Suppressor macrophage (primary cell): ENCODE measurements at places on chromosomes 3 and 15.
A peak's percentile ranks its signal among the peaks of the same experiment; 100 is the strongest.

DNA sequence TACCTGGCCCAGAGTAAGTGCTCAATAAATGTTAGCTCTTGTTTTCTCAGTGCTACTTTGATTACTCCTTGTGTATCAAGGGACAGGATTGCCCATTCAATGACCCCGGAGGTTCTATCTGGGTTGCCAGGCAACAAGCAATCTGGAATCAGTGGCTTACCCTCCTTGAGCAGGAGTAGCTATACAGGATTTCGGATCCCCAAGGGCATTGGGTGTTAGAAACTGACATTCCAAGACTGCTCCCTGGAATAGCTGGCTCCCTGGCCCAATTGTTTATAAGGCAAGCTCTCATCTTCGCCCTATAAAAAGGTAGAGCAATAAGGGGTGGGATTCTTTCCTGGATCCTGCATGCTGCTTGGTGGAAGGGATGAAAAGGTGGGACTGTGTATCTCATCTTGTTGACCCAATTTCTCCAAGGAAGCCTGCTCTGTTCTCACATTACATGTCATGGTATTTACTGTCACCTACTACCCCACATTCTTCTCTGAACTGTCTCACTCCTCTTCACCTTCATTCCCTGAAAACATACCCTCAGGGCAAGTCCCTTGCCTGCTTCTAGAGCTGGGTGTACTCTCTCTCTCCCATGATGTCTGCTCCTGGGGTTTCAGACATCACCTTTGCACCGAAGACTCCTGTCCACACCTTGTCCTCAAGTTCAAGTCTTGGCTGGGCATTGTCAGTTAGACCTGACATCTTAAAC lies 26.4 kb upstream of the SCN10A start:
- DNase-seq = no peak

DNA sequence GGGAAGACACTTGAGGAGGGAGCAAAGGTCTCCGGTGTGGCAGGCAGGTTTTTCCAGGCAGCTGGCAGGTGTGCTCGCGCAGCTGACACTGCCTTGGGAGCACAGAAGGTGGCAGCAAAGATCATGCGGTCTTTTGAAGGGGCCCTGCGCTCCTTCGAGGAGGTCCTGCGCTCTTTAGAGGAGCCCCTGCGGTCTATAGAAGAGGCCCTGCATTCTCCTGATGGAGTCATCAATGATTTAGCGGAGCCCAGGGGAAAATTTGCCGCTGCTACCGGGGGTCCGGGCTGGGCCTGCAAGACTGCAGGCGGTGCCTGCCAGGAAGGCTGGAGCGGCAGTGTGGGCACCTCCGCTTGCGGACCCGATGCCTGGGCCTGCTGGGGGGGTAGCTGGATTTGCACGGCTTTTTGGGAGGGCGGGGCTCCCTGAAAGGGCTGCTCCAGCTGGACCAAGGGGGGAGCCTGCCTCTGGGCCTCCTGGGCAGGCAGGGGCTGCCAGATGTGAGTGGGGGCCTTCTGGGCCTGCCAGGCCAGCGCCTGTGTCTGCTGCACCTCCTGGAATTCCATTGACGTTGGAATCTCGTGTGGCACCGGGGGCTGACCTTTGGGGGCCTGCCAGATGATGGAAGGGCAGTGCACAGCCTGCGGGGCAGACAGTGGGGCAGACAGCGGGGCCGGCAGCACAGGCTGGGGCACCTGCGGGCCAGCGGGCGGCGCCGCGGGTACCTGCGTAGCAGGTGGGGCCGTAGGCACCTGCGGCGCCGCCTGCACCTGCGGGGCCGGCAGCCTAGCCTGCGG lies 2.1 kb downstream of the MAGEL2 start:
- no peak for DNase-seq

DNA sequence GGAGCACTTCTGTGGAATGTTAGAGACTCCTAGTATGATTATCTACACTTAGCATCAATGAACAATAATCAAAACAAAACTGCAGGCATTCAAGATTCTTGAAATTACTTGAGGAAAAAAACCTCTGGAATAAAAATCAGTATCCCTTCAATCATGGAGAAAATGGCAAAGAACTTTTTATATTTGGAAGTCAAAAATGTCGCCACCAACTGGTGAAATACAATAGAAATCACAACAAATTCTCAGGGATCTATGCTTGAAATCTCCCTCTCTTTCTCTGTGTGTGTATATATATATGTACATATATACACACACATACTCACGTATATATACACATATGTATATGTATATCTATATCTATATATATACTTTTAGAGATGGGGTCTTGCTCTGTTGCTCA lies 378.9 kb upstream of the ALCAM start:
- DNase-seq = no peak

- DNase-seq = no peak
These were observed 460.0 kb upstream of the RARB start for GRCh38 chr3:24968036-24968435.

DNA sequence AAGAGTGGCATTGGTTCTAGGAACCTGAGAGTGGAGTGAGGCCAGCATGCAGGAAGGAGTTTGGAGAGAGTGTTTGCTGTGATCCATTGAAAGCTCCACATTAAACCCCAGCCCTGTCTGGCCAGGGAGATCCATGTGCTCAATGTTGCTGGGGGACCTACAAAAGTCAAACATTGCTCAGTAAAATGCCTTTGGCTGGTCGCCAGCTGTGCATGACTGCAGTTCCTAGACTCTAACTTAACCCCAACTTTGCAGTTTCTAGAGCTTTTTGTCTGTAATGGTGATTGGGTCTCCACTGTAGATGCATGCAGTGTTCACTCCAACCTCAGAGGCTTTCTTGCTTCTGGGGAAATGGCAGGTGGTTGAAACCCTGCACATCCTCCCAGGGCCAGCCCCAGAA lies 99.7 kb upstream of the ABHD17C start:
- no peak for DNase-seq

DNA sequence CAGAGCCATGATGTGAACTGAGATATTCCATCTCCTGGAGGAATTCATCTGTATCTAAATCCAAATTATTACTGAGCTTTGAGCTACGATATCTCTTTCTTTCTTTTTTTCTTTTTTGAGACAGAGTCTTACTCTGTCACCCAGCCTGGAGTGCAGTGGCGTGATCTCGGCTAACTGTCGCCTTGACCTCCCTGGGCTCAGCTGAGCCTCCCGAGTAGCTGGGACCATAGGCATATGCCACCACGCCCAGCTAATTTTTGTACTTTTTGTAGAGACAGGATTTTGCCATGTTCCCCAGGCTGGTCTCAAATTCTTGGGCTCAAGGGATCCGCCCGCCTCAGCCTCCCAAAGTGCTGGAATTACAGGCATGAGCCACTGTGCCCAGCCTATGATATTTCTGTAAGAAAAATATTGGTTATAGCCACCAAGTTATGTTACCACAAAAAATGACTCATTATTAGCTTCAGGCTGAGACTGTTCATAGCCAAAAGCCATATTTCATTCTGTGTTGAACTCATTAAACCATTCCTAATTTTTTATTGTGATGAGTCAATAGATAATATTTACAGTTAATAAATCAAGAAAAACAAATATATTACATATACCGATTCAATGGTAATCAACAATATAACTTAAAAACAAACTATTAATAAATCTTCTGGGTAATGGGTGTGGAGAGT lies 27.1 kb upstream of the SLC30A4 start:
- DNase-seq = no peak

GRCh38 chr15:68022061-68022460 lies 32.1 kb upstream of the PIAS1 start:
- peak; percentile 74 for DNase-seq

DNA sequence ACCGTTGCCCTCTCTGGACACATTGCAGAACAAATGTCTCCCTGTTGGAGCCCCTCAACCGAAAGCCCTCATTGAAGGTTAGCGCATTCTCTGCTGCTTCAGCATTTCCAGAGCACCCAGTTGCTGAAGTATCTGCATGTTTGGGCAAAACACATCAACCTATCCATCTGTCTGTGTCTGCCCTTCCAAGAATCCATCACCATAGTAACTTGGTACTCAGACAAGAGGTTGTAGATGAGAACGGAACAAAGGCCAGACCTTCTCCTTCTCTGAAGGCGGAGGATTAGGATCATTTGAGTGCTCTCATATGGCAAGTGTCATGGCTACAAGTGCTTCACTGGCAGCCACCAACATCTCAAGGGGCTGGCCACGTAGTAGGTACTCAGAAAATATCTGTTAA lies 23.1 kb upstream of the RHO start:
- DNase-seq = no peak

GRCh38 chr3:47475029-47475569 lies 642 bp downstream of the SCAP start:
- DNase-seq = peak; percentile 25

- no peak for DNase-seq
These were observed 10.6 kb downstream of the TRH start for GRCh38 chr3:129985113-129985512.

DNA sequence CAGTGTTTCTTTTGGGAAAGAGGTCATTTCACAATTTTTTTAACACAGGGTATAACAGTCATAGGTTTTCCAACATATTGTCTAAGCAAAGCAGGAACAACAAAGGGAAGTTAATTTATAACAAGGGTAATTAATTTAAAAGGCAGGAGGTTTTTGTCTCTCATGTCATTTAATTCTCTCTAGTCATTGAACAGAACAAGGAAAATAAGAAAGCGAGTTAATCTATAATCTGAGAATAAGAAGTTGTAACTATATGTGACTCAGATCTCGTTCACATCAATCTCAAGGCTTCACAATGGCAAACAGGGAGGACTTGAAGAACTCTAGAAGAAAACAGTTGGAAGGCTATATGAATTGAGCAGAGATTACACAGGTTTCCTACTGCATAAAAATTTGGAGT lies 579.8 kb upstream of the CCDC54 start:
- no peak for DNase-seq

DNA sequence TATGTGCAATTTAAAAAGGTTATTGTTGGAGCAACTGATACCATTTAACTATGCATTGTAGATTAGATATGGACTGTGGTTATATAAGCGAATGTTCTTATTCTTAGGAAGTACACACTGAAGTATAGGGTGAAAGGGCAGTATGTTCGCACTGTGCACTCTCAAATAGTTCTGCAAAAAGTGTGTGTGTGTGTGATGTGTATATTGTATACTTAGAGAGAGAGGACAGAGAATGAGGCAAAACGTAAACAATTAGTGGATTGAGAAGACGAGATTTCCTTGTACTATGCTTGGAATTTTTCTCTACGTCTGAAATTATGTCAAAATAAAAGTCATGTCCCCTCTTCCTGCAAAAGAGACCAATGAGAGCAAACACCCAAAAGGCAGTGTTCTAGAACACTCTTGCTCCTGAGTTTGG lies 30.4 kb downstream of the LSM3 start:
- DNase-seq = no peak

DNA sequence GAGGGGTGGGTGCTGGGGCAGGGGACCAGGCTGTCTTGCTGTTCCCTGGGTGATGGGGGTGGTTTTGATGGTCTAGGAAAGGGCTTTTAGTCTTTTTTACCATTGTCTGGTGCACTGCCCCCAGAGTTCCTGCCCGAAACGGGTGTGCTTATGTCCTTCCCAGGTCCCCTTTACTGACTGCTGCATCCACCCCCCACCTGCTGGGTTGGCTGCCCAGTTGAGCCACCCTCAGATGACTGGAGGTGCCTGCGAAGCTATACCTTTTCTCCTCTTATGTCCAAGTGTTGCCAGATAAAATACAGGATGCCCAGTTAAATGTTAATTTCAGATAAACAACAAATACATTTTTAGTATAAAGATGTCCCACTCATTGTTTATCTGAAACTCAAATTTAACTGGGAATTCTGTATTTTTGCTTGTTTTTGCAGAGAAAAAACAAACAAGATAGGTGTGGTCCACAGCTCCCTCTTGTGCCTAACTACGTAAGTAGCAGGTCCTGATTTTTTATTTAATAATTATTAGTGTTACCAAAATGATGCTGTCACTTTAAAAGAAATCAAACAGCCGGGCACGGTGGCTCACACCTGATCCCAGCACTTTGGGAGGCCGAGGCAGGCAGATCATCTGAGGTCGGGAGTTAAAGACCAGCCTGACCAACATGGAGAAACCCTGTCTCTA lies 6.1 kb upstream of the RPP14 start:
- peak; percentile 55 for DNase-seq

- DNase-seq = no peak
These were observed 33.0 kb upstream of the KLF13 start for GRCh38 chr15:31293655-31294054.

- no peak for DNase-seq
These were observed 1042.0 kb downstream of the ROBO1 start for GRCh38 chr3:78725703-78726246.

DNA sequence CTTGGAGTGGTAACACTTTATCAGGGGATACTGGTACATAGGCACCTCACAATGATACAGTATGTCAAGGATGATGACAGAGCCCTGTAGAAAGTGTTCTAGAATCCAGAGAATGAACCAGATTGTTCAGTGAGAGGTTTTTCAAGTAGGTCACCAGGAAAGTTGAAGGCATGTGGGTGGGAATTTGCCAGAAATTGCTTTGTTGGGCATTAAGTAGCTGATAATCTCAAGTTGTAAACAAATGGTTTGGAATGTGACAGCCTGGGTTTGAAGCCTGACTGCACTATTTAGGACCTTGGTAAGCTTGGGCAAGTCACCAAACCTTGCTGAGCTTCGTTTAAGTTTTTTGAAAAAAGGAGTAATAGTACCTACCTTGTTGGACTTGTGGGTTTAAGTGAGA lies 12.5 kb downstream of the SLC35G2 start:
- DNase-seq = no peak

DNA sequence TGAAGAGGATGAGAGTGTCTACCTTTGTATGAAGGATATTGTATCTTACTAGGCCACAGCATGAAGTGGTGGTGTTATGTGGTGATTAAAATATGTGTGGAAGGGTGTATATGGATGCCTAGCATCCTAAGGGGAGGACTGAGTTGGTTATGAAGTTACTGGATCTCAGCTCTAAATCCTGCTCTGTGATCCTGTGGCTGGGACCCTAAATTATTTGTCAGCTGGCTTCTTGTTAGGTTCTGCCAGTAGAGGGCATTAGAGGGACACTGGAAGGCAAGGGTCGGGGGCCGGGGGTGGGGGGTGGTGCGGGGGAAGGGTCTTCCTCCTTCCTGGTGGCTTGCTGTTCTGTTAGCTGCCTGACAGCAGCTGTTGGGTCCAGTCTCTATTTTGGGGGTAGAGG lies 34.9 kb downstream of the MORF4L1 start:
- peak; percentile 36 for DNase-seq

DNA sequence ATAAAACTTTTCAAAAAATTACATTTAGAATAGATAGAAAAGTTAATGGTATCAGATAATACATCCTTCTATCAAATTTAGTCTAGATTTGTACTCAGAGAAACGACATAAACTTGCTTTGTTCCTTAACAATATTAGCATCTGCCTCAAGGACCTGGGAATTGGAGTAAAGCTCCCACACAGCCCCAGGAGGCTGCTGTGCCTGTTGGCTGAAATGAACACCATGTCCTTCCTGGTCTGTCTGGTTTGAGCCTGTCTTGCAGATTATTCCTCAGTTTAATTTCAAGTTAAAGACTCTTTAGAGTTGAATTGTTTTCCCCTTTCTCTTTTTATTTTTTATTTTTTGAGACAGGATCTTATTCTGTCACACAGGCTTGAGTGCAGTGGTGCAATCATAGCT lies 19.4 kb downstream of the GNB5 start:
- DNase-seq = no peak

DNA sequence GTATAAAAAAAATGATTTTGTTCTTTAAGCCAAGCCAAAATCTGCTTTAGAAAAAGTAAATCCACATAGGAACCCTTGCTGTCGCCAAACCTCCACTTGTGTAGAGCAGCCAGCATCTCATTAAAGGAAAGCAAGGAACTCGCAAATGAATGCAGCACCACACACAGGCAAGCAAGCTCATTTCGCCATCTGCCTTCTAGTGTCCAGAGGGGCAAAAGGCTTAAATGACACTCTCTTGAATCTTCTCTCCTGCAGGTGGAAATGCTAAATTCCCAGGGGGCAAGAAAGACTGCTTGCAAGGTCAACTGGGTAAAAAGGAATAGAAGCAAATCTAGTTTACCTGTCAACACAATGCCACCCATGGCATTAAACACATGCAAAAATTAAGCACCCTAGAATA lies 2.4 kb downstream of the MB21D2 start:
- peak; percentile 36 for DNase-seq
